ENCODE measurements at places on chromosomes 2 and 18.

DNA sequence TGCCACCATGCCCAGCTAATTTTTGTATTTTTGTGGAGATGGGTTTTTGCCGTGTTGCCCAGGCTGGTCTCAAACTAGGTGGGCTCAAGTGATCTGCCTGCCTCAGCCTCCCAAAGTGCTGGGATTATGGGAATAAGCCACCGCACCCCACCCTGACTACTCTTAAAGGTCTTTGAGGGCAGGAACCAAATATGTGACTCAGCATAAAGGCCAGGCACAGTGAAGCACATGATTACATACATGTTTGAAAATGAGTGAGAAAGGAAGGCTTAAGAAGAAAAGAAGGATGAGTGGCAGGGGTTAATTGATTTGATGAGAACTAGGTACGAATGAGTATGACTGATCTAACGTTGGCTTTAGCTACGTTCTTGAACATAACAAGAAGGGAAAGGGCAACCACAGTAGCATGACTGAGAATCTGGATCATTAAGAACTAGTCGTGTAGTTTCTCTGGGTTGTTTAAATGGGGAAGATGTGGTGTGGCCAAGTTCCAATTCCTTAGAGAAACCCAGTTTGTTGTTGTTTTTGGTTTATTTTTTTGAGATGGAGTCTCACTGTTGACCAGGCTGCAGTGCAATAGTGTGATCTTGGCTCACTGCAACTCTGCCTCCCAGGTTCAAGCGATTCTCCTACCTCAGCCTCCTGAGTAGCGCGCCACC lies 6.8 kb downstream of the RESP18 start:
- DNase-seq = no peak

DNA sequence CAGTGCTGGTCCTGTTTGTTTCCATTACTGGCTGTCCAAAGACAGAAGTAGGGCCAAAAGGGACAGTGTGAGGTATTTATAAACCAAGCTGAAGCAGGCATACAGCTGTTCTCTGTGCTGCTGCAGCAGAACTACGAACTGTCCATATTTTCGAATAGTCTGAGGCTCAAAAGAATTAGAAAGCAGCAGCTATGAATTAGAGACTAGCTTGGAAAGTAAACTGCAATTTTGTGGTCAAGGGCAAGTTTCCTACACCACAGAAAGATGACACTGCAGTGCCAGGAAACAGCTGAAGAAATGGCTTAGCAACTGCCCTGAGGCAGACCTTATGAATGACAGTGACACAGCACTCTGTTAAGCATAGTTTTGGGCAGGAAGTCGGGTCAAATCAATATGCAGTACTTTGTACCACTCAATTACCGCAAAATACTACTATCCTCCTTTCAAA lies 125.3 kb downstream of the TMEM131 start:
- DNase-seq = no peak

DNA sequence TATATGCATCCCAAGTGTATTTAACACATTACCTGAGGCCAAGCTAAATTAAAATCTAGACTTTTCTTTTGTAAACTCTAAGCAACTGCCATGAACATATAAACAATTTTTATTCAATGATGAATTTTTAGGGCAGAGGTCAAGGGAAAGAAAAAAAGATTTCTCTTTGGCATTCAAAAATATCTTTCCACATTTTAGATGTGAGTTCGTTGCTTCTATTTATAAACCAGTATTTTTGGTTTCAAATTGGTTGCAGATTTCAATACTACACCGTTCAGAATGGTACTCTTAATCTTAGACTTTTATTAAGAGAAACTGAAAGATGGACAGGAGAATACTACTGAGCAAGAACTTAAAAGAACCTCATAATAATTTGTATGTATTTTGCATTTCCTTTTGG lies 293.6 kb upstream of the CCDC68 start:
- DNase-seq = no peak

DNA sequence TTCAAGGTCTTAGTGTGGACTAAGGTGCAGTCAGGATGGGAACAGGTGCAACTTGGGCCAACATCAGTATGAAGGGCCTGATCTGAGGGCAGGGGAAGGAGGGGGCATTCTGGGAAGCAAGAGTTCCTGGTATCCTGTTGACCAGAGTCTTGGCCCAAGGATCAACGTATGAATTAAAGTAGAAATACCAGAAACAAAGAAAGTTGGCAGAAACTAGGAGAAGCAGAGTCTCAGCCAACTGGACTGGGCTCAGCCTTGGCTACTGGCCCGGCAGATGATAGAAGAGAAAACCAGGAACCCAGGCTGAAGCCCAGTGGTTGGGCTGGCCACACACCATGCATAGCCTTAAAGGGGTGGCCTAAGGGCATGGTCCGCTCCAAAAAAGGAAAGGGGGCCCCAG lies 2.3 kb downstream of the CETN1 start:
- peak; percentile 84 for DNase-seq

DNA sequence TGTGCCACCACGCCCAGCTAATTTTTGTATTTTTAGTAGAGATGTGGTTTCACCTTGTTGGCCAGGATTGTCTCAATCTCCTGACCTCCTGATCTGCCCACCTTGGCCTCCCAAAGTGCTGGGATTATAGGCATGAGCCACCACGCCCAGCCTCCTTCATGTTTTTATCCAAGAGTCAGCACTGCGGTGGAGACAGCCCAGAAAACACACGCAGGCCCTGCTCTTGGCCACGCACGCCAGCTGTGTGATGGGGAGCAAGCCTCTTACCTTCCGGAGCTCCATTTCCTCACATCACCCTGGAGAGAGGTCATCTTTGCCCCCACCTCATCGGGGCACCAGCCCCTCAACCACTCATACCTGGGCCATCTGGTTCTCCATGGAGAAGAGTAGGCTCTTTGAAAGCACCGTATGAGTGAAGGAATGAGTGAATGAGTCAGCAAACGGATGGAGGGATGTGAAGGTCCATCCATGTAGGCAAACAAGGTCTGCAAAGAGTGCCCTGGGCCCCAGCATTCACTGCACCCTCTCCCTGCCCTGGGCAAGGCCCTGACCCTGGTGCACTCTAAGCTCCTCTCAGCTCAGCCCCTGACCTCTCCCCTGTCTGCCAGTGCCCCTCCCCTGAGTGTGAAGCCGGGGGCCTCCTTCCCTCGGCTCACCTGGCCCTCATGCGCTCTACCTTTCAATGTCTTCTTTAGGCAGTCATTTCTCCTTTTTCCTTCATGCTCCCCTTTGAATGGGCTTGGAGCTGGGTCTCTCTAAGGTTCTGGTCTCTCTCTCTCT lies 7.4 kb downstream of the GYPC start:
- peak; percentile 75 for DNase-seq

GRCh38 chr18:41343808-41344207 lies 611.2 kb upstream of the PIK3C3 start:
- no peak for DNase-seq

DNA sequence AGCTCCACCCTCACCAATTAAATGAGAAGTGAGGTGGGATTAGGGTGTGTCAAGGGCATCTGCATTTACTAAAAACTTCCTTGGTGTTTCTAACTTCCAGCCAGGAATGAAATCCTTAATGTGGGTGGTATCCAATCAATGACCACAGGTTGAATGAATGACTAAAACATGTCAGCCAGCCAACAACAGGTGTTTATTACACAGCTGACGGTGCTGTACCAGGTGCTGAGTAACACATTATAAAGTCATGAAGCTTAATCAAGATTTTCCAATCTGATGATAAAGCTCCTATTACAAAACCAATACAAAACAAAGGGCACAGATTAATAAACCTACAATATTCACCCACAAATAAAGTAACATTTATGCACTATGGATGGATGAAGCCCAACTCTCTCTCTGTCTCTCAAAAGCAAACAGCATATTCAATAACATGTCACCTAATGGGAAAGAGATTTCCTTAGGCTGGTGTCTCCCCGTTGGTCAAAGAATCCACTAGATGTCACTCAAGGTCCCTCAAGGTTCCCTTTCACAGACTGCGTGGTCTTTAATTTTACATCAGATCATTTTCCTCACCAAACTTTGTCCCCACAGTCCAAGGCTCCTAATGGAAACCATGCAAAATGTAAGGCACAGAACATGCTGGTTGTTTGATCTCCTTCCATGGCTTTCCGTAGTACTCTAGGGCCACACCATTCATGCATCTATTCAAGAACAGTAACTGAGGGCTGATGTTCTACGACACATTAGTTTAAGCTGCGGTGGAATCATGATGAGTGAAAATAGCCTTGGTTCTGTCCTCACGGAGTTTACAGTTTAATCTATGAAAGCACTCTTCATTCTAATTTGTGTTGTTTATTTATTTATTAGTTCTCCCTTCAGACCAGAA lies 6.4 kb upstream of the PTPN4 start:
- no peak for DNase-seq

- no peak for DNase-seq
Observed at GRCh38 chr2:156430980-156431358, 5.2 kb upstream of the GPD2 start.

DNA sequence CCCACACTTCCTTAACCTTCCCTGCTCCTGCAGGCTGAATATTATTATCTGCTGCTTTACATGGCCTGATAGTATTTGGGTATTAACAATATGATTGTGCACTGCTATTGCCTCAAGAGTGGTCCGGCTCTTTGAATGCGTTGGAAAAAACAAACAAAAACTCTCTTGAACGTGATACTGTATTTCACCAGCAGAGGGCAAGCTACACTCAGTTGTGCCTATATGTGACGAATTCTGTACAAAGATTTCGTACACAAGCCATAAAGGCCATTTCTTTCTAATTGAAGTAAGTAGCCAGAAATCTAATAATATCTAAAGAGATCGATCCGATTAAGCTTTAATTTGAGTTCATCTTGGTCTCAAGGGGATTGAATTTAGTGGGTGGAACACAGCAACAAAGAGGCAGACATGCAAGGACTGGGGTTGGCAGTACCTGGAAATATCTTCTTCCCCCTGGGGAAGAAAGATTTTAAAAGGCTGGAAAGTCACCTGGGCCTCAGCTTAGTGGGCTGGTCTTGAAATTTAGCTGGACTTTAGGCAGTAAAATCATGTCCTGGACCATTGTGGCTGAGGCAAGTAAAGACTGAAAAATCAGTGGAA lies 49.3 kb upstream of the RAB6D start:
- no peak for DNase-seq

DNA sequence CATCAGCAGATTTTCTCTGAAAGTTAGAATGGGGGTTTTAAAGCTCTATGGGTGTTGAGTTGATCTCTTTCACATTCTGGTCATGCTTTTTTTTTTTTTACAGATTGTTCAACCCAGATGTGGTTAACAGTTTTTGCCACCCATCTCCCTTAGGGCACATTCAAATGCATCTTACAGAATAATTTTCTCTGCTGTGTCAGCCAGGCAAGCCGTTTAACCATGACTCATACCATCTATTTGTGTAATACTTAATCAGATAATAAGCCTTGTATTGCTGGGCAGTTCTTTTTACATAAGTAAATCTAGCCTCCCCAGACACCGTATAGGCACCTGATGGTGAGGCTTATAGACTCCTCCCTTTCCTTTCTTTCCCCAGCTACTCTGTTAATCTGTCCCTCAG lies 62.0 kb downstream of the TGIF1 start:
- no peak for DNase-seq

DNA sequence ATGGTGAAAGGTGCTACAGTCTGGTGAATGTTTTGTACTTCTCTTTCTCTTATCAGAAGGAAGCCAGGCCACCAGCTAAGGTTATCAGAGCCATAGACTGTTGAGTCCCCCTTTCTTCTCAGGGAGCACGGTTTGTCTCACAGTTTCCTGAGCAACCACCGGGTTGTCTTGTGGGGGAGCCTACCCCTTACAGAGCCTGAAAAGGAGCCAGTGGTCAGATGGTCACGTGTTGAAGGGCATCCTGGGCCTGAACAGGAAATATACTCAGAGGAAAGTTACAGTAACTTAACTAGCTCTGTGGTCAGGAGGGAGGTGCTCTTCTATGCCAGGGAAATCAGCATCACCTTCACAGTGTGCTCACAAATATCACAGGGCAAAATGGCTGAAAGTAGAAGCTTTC lies 11.6 kb downstream of the CD28 start:
- no peak for DNase-seq

GRCh38 chr2:45153121-45153520 lies 143.9 kb upstream of the SIX2 start:
- no peak for DNase-seq

DNA sequence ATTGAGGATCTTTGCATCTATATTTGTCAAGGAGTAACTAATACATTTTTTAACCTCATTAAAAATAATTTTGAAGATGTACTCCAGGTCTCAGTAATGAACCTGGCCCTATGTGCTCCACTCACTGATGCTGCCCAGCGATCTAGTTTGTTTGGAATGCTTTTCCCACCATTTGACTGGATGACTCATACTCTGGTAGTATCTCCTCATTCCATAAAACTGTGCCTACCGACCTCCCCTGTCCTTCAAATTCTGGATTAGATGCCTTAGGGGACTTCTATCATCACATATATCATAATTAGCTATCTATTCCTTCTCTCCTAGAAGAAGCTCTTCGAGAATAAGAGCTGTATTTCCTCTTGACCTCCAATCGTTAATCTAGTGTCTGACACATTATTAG lies 83.8 kb downstream of the FAM117B start:
- no peak for DNase-seq

DNA sequence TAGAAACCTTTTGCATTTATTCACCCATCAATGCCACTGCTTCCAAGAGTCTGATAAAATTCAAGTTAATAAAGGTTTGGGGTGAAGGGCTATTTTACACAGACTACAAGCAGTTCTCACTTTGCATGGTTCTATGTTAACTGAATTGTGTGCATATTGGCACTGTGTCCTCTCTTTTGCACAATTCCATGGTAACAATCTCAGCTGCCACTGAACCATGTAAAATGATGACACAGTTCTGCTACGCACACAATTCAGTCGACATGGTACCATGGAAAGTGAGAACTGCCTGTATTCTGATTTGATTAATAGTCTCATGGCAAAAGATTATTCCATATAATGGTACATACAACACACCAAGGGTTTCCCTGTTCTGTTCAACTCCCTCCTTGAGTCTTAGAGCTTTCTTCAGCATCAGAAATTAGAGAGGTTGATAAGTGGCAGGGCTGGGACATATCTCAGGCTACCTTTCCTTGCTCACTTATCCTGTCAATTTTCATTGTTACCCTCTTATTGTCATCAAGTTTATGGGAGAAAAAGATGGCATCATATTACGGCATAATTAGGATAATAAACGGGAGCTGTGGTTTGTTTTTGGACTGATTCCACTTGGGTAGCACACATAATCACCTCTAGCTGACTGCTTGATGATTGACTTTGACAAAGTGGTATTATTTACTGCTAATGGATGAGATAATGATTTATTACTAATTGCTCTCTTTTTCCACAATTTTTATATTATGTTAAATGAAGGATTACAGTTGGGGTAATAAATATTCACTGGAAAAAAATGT lies 139.3 kb upstream of the CREB1 start:
- no peak for DNase-seq

GRCh38 chr18:3872641-3873040 lies 422.7 kb downstream of the TGIF1 start:
- no peak for DNase-seq

- DNase-seq = no peak
Observed at GRCh38 chr2:153218851-153219250, 259.7 kb downstream of the RPRM start.

GRCh38 chr18:13611601-13612195 lies 114.7 kb downstream of the FAM210A start:
- DNase-seq = peak; percentile 86

- DNase-seq = no peak
Observed at GRCh38 chr2:124027182-124027581, 2.1 kb downstream of the CNTNAP5 start.

- no peak for DNase-seq
Observed at GRCh38 chr2:26243470-26244308, 743 bp downstream of the HADHA start.
